ENCODE measurements at places on chromosomes 16 and 17.

DNA sequence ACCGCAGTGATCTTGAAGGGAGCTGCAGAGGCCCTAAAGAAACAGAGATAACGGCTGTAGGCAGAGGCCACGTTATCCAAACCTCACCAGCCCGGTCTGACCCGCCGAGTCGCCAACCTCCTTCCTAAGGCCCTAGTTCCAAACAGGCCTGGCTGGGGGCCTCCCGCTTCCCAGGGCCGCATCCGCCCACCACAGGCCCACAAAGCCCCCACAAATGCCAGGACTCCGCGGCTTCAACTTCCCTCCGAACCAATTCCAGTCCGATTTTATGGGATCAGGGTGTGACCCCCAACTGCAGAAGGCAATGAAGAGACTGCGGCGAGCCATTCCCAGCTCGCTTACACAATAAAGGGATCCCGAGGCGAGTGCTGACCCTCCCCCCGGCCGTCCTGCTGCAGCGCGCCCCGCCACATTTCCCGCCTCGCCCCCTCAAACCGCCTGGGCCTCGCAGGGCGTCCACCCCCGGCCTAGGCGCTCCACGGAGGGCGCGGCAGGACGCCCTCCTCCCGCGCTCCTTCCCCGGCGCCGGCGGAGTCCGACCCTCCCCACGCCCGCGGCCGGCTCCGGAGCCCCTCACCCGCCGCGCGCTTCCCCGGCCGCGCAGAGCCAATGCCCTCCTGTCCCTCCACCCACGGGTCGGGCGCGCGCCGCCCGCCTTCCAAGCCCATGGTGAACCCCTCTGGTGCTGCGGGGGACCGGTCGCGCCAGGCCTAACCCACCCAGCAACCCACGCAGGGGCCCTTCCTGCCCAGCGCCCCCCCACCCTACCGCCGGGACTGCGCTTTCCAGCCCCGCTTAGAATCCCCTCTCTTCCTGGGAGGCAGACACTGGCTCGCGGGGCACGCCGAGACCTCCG lies 926 bp downstream of the MYH10 start:
- no peak for DNase-seq

DNA sequence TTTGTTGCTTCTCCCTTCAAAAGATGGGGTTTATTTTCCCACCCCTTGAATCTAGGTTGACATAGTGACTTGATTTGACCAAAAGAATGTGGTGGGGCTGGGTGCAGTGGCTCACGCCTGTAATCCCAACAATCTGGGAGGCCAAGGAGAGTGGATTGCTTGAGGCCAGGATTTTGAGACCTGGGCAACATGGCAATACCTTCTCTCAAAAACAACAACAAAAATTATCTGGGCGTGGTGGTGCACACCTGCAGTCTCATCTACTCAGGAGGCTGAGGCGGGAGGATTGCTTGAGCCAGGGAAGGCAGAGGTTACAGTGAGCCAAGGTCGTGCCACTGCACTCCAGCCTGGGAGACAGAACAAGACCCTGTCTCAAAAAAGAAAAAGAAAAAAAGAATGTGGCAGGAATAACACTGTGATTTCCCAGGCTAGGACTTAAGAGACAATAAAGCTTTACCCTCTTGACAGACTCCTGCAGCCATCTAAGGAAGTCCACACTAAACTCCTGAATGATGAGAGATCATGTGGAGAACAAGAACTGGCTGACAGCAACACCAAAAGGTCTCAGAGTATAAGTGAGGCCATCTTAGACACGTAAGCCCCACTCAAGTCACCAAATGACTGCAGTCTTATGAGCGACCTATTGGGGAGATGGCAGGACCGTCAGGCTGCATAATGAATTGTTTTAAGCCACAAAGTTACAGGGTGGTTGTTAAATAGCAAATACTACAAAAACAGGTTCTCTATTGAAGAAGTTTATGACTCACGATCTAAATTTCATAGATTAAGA lies 37.0 kb downstream of the FBXL20 start:
- DNase-seq: no peak

- DNase-seq: no peak
Measured at GRCh38 chr16:5064915-5065314, 841 bp downstream of the C16orf89 start.

DNA sequence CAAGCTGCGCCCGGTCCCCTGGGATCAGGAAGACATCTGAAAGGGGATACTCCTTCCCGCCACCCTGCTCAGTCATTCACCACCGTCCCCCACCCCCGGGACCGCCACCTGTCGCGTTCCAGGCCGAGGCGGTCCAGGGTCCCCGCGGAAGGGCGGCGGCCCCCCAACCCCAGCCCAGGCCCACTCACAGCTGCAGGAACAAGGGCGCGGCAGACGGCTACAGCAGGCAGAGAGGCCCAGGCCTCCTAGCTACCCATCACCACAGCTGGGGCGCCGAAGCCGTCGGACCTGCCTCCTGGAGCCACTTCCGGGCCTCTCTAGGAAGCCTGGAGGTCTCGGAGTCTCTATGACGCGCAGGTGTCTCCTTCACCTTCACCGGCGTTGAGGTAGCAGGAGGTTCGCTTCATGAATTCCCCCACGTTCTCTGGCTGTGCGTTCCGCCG lies at the start of gene SDR42E1:
Gene SDR42E1 (minus strand): TSS at position 272 of the 443 bp plus-strand sequence. CDS start 10,612 bp downstream, outside the sequence.
- no peak for DNase-seq

- no peak for DNase-seq
Measured at GRCh38 chr17:65360961-65361552, 200.4 kb downstream of the AXIN2 start.

DNA sequence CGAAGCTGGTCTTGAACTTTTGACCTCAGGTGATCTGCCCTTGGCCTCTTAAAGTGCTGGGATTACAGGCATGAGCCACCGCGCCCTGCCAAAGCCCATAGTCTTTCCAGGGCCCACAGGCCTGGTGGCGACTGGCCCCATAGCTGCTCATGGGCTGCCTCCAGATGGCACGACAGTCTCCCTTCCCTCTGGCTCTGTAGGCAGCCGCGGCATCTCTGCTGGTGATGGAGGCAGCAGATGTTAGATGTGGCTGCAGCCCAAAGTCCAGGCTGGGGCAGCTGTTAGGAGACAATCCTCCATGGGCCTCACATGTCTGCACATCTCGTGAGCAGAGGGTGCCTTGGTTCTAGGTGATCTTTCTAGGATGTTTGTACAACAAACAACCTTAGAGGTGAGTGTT lies 69.7 kb upstream of the DNAJA2 start:
- DNase-seq: no peak

DNA sequence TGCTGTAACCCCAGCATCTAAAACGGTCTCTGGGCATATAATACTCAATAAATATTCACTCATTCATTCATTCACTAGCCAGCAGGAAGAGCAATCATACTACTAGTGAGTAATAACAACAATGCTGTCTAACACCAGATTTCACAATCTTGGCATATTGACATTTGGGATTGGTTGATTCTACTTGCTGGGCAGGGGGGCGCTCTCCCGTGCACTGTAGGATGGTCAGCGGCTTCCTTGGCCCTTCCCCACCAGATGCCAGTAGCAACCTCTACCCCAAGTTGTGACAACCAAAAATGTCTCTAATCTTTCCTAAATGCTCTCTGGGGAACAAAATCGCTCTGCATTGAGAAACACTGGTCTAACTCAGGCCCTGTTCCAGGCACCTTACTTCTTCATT lies 20.7 kb downstream of the WFDC1 start:
- no peak for DNase-seq
